ENCODE measurements at places on chromosomes 2 and 18.
A peak's percentile ranks its signal among the peaks of the same experiment; 100 is the strongest.

DNA sequence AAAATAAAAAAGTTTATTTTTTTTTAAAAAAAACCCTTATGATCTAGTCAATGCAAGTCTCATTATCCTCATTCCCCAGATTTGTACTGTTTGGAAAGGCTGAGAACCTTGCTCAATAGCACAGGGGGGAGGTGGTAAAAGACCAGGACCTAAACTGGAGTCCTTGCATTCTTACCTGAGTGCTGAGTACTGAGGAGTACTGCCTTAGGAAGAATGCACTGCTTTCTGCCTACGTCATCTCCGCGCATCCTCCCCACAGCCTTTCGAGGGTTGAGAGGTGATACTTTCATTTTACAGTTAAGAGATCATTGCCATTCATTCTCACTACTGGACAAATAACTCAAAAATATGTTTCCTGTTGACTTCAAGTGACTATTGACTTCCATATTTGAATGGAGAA lies 73.8 kb downstream of the MAP3K20 start:
- no peak for DNase-seq

GRCh38 chr2:28726177-28726576 lies 25.5 kb upstream of the PPP1CB start:
- no peak for DNase-seq

- DNase-seq, result no peak
Measured at GRCh38 chr2:216970359-216970915, 110.6 kb upstream of the TNP1 start.

DNA sequence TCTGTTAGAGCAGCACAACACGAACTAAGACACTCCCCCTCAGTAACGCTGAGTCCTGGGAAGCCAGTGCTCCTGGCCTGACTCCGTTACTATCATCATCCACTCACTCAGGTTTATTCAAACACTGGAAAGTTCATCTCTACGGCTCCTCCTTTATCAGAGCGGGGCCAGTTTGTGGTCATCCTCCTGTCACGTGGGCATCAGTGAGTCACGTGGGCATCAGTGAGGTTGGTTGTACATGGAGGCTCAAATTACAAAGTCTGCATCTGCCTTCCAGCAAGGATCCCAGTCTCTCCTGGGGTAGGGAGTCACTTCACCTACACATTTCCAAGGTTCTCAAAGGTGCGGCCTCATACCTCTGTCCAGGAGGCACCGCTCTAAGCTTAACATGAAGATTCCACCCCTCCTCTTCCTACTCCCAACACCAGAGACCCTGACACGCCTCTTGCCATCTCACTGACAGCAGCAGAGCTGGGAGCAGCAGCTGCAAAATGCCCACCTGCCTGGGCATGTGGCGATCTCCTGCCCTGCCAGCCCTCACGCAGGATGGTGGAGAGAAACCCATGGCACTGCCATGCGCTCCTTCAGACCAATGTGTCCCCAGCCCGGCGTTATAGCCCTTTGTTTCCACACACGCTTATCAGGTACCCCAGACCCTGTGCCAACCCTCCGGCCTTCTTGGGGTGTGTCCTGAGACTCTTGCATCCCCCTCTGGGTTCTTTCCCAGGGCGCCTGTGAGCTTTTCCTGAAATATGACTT lies 99.2 kb upstream of the PTPRM start:
- DNase-seq, result no peak

GRCh38 chr2:48600917-48601316 lies 16.7 kb upstream of the GTF2A1L start:
- DNase-seq, result no peak

- no peak for DNase-seq
Measured at GRCh38 chr2:106053116-106053515, 141.0 kb downstream of the UXS1 start.

- DNase-seq, result no peak
Measured at GRCh38 chr2:85547089-85547858, 8.3 kb downstream of the MAT2A start.

DNA sequence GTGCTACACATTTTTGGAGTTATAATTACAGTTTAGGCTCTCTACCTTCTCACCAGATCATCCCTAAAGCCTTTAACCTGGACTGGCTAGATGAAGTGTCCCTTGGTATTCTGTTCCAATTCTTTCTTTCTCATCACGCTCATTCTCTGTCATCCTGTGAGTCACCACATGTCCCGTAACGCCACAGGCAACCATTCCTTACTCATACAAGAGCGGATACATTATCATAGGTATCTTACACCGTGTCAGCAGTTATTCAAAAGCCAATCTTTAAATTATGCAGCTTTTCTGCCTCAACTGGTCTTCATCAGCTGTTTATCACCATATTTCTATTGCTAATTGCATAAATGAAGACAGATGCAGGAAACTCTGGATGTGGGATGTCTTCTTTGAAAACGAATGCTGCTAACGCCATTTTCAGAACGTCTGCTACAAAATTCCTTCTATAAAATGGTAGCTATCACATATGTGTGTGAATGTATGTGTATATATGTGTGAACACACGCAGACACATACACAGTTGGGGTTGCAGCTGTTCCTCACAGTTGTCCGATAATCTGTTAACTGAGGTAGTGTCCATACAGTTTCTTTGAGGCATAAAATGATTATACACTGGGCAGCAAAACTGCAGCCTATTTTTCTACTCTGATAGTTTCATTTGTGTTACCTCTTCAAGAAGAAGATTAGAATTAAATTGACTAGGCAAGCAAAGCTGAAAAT lies 47.9 kb downstream of the EML6 start:
- no peak for DNase-seq

DNA sequence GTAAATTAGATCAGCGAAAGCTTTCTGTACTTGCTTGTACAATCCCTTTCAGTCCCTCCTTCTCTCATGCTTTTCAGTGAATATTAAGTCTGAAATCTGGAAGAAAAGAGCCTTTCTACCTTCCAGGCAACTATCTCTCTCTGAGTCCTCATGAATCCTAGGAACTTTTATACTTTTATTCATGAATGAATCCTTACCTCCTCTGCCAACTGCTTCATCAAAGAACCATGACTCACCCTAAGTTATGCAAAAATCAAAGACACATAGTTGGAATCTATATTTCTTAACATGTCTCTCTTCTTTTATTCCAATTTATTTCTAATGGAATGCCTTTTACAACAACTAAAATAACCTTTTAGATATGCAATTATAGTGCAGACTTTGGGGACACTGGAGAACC lies 394.2 kb downstream of the CLIP4 start:
- DNase-seq, result no peak

DNA sequence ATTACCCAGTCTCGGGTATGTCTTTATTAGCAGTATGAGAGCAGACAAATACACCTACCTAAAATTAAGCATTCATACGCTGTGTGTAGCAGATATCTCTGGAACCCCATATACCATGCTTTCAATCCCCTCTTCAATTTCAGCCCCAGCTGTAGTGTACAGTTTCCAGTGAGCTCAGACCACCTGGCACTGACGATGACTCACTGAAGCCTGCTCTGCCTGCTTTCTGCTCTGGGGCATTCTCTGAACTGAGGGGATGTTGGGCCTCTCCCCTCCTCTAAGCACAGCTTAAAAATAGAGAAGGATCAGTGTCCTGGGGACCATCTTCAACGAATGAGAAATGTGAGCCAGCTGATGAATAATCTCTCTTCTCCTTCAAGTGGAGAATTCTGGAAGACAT lies 8.7 kb upstream of the CCL20 start:
- no peak for DNase-seq

- no peak for DNase-seq
Measured at GRCh38 chr2:74290466-74291217, 52.6 kb downstream of the SLC4A5 start.

- DNase-seq, result no peak
Measured at GRCh38 chr2:217222309-217222910, 362.5 kb upstream of the TNP1 start.

DNA sequence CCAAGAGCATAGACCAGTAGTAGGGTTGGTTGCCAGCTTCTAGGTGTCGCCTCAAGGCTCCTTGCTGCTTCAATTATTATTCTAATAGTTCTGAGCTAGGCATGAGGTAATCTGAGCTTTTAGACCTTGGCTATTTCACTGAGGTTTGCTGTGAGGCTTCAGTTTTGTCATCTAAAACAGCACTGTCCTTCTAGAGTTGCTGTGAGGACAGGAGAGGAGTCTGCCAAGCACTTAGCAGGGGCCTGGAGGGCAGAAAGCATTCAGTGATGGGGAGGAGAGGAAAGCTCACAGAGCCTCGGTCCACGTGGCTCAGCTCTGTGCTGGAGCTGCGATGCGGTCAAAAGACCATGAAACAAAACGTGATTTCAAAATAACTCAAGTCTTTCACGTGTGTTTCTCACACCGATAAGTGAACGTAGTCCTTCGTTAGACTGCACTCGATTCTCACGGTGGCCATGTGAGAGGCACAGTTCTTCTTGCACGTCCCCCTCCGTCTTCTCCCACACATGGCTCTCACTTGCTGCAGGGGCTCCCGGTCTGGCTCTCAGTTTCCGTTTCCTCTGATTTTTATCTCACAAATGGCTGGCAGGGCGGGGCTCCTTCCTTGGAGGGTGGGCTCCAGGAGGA lies 113.7 kb downstream of the B3GNT2 start:
- no peak for DNase-seq

GRCh38 chr2:157596992-157597681 lies 31.5 kb downstream of the ACVR1C start:
- DNase-seq, result peak; percentile 7

GRCh38 chr2:31319406-31320175 lies 85.6 kb downstream of the EHD3 start:
- no peak for DNase-seq

DNA sequence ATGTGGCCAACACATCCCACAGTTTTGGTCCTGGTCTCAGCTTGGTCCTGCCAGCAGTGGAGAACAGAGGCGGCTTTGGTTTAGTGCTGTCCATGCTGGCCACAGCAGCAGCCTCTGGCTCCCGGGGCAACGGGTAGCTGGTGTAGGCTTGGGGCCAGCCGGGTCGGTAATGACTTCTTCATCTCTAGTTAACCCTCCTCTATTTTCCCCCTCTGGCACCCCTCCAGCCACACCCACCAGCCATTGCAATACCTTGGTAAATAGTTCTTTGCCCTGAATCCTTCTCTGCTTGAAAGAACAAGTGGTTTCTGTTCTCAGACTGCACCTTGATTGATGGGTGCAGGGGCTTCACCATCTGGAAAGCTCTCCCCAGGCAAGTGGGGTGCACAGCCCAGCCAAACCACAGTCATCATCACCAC lies 31.7 kb upstream of the ZNF396 start:
- no peak for DNase-seq

DNA sequence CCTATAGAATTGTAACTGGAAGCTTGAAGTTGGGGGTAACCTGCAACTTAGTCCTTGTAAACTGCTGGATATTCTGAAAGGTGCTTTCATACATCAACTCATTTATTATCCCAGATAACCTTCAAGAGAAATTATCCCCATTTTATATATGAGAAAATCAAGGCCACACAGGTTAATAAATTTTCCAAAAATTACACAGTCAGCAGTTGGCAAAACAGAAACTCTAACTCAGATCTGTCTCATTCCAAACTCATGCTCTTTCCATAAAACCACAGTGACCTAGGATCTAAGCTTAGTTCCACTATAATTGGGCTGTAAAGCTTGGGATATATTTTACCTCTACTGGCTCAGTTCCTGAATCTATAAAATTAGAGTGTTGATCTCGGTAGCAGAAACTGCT lies 167.6 kb upstream of the DDX18 start:
- no peak for DNase-seq

GRCh38 chr2:9422321-9423099 lies 818 bp downstream of the ITGB1BP1 start:
- peak; percentile 71 for DNase-seq

GRCh38 chr18:80175451-80176204 lies 66.6 kb downstream of the ADNP2 start:
- DNase-seq, result no peak

DNA sequence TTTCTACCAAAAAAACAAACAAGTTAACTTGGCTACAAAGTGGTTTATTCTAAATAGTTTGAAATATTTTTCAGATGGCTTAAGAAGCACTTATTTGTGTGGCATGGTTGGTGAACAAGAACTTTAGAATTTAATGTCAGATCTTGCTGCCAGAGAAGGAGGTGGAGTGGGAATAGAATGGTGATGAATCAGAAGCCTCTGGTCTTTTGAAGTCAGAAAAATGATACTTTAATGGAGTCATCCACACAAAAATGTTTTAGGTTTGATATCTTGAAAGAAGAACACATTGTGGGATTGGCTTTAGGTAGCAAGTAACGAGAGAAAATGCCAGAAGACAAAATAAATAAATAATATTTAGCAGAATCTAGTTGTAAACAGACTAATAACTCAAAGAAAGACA lies 243.1 kb upstream of the FANCL start:
- DNase-seq, result no peak

DNA sequence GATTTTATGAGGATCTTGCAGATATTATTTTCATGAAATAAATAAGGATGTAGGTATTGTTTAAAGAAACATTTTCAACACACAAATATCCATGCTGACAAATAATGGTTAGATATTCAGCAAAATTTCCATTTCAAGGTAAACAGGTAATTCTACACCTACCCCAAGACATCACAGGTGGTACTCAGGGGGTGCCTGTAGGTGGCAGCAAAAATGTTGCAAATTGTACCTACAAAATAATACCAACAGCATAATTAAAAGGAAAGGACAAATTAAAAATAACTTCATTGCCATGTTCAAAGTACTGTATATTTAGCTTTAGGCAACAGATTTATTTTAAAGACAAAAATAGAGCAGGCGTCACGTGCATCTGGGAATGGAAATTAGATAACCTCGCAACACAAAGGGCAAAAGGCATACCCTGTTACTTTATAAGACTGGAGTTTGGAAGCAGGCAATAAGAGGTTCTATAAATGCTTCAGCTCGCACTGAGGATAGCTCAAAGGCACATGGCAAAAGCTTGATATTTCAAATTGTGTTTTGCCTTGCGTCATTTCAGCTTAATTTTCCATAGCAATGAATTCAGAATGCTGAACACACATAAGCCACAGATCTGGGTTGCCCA lies 630.5 kb downstream of the TDRD15 start:
- no peak for DNase-seq

All from A549 (cell line).